ELR (cell line): ENCODE measurements at places on chromosomes 5 and 9.

DNA sequence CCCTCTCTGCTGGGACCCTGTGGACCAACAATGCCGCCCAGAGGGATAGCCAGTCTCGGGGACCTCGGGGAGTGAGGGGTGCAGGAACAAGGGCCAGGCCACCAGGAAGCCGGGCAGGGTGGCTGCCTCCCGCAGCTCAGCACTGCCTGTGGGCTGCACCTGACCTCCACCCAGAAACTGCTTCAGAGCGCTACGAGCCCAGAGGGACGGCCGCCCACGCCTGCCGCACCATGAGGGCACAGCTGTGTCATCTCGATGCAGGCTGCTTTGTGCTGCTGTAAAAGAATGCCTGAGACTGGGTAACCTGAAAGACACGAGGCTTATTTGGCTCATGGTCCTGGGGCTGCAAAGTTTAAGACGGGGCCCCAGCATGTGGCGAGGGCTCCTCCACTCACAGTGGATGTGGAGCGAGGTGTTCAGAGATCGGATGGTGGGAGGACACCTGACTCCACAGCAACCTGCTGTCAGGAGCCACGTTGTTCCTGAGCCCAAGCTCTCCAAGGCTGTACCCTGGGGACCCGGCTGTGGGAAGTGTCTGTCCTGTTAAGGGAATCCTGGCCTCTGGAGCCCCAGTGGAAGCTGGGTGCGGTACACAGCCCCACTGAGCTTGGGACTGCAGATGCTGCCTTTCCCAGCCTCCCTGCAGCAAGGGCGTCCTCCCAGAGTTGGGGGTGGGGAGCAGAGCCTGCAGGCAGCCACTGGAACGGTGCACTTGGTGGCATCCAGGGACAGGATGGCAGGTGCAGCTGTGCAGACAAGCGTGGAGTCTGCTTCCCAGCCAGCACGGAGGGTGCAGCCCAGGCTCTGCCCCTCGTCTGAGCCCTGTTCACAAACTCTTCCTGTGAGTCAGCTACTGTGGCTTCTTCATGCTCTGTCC, 11.8 kb upstream of the ZDHHC11 start:
- peak; percentile 66 for DNase-seq

DNA sequence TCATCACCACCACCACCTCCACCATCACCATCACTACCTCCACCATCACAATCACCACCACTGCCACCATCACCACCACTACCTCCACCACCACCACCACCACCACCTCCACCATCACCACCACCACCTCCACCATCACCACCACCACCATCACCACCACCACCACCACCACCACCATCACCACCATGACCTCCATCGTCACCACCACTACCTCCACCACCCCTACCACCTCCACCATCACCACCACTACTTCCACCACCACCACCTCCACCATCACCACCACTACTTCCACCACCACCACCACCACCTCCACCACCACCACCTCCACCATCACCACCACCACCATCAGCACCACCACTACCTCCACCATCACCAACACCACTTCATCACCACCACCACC, 23.5 kb upstream of the ADCY2 start:
- DNase-seq, result no peak

- peak; percentile 34 for DNase-seq
These were observed 353 bp upstream of the PAX5 start for GRCh38 chr9:37034305-37034937.

- DNase-seq, result no peak
These were observed 145.6 kb downstream of the XRCC4 start for GRCh38 chr5:83222906-83223305.

GRCh38 chr9:132239518-132239917, 77.7 kb downstream of the NTNG2 start:
- DNase-seq, result no peak

DNA sequence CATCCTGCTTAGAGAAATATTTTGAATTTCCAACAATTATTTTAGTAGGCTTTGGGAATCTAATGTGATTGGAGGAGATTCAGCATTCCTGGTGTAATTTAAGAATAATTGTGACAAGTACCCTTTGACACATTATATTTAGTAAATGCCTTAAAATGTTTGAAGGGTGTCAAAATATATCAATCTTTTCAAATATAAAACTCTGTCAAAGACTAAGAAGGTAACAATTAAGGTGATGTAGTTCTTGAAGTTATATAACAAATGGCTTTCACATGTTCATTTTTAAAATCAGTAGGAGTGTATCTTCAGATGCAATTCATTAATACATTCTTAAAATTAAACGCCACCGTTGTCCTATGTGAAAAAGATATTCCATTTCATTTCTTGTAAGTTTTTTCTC, 1977.1 kb upstream of the CDH9 start:
- no peak for DNase-seq

DNA sequence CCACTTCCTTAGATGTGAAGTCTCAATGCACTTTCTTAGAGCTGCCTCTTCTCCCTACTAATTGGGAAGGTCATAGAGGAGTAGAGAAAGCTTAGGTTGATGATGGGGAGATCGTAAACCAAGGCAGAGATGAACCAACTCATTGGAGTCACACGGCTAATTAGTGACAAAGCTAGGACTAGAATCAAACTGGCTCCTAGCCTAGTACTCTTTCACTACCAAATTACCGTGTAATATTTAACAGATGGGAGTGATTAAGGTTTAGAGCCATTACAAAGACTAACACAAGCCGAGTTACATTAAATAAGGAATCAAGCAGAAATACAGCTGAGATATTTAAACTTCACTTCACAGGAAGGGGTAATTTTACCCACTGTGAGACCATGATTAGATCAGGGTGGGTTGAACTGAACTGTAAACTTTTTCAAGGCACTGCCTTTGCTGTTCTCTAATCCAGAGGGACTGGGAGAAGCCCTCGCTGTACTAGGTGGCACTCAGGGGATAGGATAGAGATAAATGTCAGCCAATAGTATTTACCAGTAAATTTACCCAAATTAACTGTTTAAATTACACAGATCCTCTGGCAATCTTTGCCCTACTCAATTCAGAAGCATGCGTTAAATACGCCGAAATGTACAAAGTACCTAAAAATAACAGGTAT, 166.4 kb upstream of the PIK3R1 start:
- no peak for DNase-seq

- DNase-seq, result peak; percentile 26
These were observed 335.0 kb downstream of the NPR3 start for GRCh38 chr5:33046091-33046490.

DNA sequence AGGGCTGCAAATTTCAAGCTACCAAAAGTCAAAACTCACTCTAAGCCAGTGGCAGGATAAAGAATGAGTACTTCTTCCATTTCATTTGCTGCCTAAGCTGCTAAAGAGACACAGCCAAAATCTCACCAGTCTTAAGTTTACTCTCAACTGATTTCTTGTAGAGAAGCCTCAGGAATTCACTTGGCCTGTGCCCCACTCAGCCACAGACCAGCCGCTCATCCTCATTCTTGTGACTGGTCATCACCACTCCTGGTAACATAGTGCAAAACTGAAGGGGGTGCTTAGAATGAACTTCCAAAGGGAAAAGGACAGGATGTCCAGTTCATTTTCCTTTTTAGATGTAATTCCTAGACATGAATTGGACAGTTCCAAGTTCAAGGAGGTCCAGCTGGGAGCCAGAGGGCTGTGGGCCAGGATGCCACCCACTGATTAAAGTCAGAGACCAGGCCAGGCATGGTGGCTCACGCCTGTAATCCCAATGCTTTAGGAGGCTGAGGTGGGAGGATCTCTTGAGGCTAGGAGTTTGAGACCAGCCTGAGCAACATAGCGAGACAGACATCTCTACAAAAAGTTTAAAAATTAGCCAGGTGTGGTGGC, 72.7 kb upstream of the RANBP3L start:
- DNase-seq, result peak; percentile 58

DNA sequence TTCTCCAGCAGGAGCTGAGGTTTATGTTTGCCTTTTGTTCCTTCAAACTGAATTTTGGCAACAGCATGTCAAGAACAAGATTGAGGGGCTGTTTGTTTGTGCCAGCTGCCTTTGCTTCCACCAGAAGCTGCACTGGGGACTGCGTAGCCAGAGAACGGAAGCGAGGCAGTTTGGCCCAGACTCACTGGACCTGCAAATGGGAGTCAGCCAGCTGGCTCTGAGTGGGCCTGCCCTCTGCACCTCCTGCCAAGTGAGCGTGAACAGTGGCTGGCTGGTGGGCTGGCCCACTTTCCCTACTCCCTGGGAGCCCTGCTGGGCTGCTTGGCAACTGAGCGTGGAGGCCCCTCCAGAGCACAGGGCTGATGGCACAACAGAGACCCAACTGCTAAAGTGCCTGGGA, 111.6 kb downstream of the GALNT10 start:
- DNase-seq, result no peak

DNA sequence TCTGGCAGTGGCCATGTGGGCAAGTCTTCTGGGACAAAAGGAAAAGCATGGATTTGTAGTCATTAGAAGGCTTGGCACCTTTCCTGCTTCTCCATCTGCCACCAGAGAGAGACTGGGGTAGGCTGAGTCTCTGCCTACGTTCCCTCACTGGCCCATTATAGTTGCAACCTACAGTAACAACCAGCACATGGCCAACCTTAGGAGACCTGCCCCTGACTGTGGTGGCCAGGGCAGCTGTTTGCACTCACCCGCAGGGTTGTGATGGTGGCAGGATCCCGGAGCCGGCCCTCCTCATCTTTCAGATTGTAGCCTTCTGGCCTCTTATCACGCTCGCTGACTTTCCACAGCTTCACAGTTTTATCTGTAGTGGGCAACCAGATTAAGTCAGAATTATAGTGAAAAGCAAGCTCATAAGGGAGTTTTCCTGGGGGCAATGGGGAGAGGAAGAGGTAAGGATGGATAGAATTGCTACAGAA, 174.9 kb upstream of the GPR151 start:
- DNase-seq, result no peak

DNA sequence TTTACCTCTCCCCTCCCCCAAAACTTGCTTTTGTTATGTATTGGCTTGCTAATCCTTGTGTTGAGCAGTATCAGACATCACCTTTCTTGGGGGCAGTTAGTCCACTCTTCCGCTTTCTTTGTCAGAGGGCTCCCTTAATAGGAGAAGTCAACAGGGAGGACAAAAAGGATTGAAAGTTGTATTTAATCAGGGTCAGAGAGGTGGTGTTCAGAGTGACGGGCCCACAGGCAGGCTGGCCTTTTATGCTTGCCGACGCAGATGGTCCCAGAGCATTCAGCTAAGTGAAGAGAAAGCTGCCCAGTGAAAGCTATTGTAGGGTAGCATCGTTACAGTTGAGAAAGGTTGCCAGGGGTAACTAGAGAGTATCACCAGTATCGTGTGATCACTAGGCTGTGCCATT, 131.1 kb downstream of the ZCCHC7 start:
- DNase-seq, result no peak

- no peak for DNase-seq
These were observed 1.0 kb downstream of the AQP3 start for GRCh38 chr9:33446240-33446945.

DNA sequence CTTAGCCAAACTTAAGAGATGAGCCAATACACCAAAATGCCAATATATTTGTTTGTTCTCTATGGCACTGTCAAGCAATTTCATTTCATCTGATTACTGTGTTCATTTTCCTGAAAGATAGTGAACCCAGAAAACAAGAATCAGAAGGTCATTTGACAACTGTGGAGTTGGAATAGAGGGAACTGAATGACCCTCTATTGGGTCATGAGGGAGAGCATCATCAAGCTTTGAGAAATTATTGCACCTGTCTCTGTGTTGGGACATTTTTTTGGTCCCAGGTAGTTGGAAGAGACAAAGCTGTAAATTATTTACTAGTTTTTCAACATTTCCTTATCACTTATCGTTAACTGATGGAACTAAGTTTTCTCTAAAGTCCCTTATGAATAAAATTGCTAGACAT, 129.4 kb downstream of the GHR start:
- no peak for DNase-seq

DNA sequence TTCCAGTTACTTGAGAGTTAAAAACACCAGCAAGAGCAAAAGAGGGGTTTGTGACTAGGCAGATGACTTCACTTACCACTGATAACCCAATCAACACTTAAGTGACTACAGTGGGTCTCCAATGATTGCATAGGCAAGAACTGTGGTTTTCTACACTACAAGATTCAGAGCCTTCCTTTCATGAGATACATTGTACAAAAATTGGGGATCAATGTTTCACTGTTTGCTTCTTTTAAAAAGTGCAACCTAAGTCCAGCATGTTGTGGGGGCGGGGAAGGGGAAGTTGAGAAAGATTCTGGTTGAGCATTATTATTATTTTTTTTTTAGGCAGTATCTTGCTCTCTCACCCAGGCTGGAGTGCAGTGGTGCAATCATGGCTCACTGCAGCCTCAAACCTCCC, 3.6 kb downstream of the IQGAP2 start:
- no peak for DNase-seq

DNA sequence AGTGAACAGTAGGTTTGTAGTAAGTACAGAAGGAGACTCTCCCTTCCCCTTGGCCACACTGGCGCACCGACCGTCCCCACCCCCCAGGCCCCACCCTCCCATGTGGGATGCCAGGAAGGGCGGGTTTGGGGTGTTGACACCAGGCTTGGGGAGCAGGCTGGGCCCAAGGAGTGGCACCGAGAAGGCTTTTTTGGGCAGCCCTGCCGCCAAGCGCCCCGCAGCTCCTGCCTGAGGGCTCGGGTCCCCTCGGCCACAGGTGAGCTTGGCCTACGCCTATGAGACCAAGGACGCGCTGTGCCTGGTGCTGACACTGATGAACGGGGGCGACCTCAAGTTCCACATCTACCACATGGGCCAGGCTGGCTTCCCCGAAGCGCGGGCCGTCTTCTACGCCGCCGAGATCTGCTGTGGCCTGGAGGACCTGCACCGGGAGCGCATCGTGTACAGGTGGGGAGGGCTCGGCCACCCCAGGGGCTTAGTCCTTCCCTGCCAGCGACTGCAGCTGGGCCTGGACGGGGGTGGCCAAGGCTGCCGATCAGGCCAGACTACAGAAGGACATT, 7.3 kb downstream of the GRK6 start:
- DNase-seq, result no peak

DNA sequence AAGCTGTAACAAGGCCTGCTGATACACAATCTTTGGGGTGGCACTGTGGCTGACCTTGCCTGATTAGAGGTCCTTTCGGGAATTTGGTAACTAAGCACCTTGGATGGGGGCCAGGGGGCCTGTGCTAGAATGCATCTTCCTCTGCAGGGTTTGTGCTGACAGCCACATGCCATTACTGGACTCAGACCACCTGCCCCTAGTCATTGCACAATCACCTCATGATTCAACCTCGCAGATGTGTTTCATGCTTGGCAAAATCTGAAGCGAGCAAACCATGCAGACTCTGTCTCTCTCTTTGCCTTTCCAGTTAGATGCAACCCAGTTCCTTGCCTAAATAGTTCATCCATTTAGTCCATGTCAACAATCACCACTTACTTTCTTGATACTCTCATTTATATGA, 96.5 kb upstream of the ERCC6L2 start:
- DNase-seq, result no peak

GRCh38 chr5:111200828-111201227, 23.4 kb upstream of the CAMK4 start:
- DNase-seq, result no peak

DNA sequence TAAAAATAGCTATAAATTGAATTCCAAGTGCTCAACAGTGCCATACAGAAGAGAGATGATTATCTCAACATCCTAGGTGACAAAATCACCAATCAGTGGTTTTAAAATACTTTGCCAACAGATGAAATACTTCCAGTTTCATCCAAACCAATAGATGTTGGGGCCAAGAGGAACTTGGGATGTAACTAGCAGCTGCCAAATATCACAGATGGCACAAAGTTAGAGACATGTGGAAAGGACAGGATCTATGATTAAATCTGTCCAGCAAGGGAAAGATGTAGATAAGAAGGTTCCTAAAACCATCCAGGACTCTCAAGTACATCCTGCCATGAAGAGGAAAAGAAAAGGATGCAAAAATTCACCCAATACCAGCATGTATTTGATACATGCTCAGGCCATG, 23.8 kb downstream of the TRPM3 start:
- DNase-seq, result no peak
